ENCODE measurements at places on chromosomes 2 and 18.

GRCh38 chr2:62826141-62826540 lies 120.6 kb downstream of the EHBP1 start:
- no peak for DNase-seq

- peak; percentile 64 for DNase-seq
These were observed 13.2 kb upstream of the DNAJC27 start for GRCh38 chr2:24984912-24985311.

DNA sequence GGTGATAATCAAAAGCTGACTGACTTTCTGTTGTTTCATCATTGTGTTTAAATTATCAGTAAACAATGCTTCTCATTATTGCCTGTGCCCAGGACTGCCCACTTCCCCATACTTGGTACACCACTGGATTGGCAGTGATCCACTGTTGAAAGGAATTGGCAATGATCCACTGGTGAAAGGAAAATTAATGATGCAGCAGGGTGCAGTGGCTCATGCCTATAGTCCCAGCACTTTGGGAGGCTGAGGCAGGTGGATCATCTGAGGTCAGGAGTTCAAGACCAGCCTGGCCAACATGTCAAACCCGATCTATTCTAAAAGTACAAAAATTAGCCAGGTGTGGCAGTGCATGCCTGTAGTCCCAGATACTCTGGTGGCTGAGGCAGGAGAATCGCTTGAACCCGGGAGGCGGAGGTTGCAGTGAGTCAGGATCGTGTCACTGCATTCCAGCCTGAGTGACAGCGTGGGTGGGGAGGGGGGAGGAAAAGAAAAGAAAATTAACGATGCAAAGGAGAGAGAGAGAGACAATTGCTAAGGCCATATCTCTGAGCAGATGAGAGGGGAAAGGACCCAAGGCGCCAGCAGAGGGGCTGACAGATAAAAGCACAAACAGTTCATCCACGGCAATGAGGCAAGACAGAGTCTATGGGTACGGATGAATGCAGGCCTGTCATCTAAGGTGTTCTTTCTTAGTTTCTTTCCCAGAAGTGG lies 10.2 kb upstream of the GTF2A1L start:
- DNase-seq, result no peak

DNA sequence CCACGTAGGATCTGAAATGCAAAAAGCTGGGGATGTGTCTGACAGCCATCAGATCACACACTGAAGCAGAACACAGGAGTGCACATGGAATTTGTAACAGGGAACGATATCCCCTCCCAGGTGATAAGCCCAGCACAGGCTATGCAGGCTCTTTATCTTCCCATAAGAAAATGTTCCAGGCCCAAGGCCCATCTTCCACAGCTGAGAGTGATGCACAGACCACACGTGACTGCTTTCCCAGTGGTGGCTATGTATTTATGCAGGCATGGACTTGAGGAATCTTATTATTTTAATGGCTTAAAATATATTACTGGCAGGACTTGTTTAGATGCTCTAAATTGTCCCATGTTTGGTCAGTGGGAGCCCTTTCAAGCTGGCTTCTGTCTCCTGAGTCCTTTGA lies 70.5 kb upstream of the AFF3 start:
- DNase-seq, result no peak

- DNase-seq, result no peak
These were observed 33.7 kb upstream of the APCDD1 start for GRCh38 chr18:10420561-10421352.

- DNase-seq, result no peak
These were observed 5.6 kb downstream of the ESPNL start for GRCh38 chr2:238105506-238106338.

DNA sequence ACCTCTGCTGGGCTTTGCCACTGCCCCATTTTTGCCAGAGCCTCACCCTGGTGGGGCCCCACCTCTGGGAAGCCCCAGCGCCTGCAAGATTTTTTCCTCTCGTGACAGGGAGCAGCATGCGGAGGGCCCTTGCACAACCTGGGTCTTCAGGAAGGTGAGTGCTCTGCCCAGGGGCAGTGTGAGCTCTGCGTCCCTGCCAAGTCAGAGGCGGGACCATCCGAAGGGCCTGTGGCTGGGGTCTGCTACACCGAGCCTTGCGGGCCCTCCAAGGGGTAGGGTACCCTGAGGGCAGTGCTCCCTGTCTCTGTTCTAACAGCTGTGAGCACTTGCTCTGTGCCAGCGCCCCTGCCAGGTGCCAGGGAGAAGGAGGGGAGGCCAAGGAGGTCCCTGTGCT lies 5.8 kb upstream of the ODC1 start:
- DNase-seq, result no peak
